ENCODE measurements at places on chromosomes 6 and 20.

DNA sequence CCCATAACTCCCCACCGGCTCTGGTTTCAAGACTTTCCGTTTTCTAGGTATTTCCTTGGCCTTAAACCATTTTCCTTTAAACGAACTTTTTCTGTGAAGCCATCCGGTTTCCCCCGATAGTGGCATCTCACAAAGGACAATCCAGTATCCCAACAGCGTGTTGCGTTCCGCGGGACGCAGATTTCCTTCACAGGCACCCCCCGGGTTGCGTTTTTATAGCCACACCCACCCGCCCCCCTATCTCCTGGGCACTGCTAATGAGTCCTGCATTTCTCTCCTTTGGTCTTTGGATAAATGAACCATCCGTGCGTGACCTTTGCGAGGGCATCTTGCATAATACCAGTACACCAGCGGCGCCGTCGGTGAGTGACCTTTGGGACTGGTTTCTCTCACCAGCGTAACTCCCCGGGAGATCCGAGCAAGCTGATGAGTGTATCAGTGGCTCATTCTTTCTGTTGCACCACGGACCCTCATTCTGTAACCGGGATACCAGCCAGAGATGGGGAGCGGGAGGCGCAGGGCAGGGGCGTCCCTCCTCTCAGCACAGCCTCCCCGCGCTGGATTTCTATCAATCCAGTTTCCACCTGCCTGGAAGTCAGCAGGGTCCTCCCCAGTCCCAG, 586 bp upstream of the NQO2 start:
- DNase-seq = no peak

DNA sequence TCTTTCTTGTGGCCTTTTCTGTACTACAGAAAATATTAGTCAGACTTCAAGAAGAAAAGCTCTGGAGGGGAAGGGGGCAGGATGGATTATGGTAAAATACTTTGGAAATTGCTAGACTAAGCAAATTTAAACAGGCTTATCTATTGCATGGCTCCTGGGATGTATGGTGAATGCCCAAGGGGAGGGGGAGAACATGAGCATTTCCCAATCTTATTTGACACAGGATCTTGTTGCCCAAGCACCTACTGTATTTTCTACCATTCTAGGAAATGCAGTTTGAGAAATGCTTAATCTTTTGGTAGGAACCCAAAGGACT, 86.1 kb upstream of the LAMP5 start:
- DNase-seq = no peak

GRCh38 chr20:6919792-6920468, 152.4 kb downstream of the BMP2 start:
- no peak for DNase-seq

GRCh38 chr6:44151348-44152108, 7.1 kb upstream of the CAPN11 start:
- peak; percentile 84 for DNase-seq

- no peak for DNase-seq
Measured at GRCh38 chr6:45584127-45584526, 206.4 kb upstream of the SUPT3H start.

GRCh38 chr20:59747671-59748515, 143.6 kb downstream of the PHACTR3 start:
- DNase-seq = no peak

DNA sequence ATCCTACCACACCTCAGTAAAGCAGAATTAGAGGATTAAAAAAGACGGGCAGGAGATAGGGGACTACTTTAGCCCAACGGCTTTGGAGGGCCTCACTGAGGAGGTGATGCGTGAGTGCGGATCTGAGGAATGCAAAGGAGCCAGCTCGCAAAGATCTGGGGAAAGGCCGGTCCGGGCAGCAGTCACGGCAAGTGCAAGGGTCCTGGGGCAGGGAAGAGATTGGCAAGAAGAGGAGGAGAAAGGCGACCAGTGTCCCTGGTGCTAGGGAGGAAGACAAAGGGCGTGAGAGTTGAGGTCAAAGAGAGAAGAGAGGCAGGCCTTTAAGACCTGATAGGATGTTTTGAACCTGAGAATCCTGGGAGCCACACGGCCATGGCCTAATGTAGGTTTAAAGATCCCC, 86.8 kb downstream of the KCNB1 start:
- no peak for DNase-seq

DNA sequence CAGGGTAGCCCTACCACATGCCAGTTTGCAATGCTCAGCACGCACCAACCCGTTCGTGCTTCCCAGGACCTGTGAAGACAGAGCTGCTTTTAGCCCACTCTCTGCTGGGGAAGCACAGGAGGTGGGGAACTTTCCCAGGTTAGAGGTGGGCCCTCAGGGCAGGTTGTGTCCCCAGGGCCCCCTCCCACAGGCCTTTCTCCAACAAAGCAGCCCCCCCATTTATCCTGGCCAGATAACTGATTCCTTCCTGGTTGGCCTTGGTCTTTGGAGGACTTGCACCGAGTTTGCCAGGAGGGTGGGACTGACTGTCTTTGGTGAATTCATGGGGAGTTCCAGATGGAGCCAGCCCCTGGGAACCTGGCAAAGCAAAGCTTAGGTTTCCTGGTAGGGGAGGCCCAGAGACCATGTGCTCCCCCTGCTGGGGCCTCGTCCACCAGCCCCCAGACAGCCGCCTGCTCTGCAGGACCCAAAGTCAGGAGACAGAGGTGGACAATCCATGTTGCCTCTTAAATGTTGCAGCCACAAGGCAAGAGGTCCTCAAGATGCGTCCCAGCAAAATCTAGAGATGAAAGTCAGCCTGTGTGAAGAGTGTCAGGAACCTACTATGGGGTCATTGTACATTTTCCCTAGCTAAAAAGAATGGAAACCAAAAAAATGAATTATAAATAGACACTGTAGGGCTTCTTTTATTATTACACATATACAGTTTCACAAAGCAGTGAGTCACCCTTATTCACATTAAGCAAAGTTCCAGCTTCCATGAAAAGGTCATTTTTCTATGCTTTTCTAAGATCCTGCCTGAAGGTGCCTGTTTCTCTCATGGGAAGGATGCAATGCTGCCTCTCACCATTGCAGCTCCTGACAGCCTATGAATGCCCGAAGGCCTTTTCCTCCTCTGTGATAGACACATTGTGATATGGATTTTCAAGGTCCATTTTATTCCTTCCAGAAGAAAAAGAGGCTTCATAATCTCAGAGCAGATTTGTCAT, 497.8 kb downstream of the PREX1 start:
- no peak for DNase-seq

DNA sequence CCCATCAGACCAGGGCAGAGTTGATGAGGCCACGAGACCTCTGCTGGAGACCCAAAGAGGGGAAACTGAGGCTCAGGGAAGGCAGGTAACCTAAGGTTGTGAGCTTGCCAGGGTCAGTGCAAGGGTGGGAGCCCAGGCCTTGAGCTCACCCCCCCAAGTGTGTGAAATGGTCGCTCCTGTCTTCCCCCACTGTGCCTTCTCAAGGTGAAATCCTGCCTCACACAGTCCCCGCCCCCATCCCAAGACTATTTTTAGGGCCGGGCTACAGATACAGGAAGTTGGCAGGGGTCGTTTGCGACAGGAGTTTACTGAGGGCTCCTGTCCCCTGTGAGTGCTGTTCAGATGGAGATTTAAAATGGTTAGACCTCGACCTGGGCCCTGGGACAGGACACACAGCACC, 18.7 kb upstream of the GATA5 start:
- DNase-seq = no peak

DNA sequence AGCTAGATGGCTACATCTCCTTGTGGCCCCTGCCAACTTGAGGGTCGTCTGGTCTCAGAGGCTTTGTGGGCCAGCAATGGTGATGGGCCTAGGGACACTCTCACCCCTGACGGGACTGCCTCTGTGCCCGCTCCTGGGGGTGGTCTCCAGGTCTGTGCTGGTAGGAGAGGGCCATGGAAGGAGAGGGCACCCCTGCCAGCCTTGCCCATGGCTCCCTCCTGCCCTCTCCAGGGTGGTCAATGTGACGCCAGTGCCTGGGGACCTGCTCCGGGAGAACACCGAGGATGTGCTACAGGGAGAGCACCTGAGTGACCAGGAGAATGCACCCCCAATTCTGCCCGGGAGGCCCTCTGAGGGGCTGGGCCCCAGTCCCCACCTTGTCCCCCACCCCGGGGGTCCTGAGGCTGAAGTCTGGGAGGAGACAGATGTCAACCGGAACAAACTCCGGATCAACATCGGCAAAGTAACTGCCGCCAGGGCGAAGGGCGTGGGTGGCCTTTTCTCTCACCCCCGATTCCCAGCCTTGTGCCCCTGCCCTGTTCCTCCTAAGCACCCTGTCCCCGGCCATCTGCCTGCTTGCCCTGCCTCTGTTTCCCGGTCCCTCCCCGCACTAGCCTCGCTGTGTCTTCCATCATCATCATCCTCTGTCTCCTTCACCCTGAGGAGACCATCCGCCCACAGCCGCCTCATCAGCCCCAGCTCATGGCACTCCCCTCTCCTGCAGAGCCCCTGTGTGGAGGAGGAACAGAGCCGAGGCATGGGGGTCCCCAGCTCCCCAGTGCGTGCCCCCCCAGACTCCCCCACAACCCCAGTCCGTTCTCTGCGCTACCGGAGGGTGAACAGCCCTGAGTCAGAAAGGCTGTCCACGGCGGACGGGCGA, 15.8 kb downstream of the TTBK1 start:
- no peak for DNase-seq

DNA sequence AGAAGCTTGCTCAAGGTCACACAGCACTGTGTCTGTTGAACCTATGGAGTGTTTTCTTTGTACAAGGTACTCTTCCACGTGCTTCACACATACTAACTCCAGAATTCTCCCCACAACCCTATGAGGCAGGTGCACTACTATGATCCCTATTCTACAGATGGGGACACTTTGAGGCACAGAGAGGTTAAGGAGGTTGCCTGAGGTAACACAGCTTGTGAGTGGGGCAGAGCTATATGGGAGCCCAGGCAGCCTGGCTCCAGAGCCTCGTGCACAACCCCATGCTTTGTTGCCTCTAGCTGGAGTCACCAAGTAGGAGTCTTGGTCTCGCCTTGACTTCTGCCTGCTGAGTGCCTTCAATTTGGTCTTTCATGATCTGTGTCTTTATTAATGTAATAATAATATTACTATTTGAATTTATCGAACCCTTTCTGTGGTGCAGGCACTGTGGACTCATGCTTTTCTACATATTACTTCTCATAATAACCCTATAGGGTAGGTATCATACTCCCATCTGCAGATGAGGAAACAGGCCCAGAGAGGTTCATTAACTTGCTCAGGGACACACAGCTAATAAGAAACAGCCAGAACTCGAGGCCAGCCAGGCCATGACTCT, 13.3 kb upstream of the SPDEF start:
- no peak for DNase-seq

GRCh38 chr6:127301199-127301700, 34.6 kb downstream of the RNF146 start:
- no peak for DNase-seq

DNA sequence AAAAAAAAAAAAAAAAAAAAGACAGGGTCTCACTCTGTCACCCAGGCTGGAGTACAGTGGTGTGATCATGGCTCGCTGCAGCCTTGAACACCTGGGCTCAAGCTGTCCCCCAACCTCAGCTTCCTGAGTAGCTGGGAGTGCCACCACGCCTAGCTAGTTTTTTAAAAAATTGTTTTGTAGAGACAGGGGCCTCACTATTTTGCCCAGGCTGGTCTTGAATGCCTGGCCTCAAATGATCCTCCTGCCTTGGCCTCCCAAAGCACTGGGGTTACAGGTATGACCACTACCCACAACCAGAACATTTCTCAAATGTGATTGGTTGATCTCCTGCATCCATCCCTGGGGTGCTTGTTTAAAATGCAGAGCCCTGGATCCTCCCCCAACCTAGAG, 5.6 kb upstream of the RBCK1 start:
- no peak for DNase-seq

GRCh38 chr6:41025966-41026530, 13.0 kb downstream of the UNC5CL start:
- no peak for DNase-seq

DNA sequence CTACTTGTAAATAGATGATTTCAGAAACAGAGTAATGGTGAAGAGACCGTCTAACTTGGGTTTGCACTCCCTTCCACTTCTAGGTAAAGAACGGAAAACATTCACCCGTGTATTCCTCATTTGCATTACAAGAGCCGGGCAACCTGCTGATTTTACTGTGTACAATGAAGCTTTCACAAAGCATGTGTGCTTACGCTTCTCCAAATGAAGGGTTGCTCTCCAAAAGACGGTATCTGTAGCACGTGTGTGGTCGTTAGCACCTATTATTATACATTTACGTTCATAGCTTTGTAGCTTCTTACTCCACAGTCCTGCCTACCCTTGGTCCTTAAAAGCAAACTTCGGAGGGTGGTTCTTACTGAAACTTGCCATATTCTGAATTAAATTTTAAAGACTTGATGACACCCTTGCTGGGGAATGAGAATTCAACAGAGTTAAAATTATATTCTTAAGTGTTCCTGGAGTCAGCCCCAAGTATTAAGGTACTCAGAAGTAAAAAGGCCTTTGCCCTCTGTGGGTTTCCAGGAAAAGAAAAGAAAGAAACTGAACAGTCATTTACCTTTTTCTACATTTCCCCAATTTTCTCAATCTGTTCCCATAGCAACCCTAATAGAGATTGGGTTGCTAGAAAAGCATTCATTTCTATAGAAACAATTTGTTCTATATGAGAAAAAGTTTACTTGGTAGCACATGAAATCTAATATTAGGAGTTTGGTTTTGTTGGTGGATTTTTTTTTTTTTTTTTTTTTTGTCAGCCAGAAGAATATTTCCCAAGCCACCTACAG, 61.9 kb upstream of the KCNG1 start:
- no peak for DNase-seq

DNA sequence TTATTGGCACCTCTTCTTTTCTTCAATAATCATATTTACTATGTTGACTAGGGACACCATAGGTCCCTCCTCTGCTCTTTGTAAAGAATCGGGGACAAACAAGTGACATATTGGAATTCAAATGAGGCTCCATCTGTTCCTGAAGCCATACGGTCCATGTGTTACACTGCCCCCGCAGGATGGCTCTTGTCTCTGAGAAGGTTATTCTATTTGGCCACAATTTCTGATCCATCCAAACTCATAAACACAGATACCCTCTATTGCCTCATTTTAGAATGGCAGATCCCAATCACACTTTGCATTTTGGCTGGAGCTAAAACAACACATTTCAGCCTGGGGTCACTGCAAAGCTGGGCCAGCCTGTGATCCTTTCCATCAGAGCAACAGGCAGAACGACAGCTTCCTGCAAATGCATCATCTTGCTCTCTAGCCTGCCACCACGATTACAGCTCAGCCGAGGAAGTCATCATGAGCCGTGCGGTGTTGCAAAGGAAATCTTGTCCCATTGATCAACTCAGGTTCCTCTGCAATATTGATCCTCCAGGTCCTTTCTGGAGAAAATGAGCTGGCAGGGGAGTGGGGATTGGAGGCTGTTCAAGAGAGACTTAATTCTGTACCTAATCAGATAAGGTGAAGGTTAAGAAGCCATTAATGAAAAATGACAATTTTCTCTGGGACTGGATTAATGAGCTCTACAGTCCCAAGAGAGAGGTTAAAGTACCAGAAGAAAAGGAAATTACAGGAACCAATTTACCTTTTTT, 73.1 kb downstream of the AGPAT4 start:
- DNase-seq = no peak

- DNase-seq = no peak
Measured at GRCh38 chr20:49270177-49270576, 7.7 kb downstream of the ZNFX1 start.

GRCh38 chr6:113425977-113426660, 431.0 kb upstream of the MARCKS start:
- no peak for DNase-seq
